ENCODE measurements at places on chromosomes 5 and 9.
A peak's percentile ranks its signal among the peaks of the same experiment; 100 is the strongest.

DNA sequence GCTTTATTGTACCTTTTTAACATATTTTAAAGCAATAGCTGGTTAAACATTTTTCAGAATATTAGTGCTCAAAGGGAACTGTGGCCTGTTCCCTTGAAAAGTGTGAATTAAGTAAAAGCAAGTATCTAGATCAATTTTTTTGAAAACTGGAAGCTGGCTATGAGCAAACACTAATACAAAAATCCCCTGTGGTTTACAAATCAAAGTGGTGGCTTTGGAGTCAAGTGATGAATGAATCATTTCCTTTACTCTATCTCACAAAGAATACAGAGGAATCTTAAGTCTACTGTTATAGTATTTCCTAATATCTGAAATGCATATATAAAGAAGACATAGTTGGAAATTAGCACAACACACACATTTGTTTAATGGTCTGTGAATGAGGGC is 212.4 kb upstream of the C9orf72 start:
- DNase-seq: peak; percentile 7

GRCh38 chr5:26482810-26483375 is 555.5 kb downstream of the CDH9 start:
- no peak for DNase-seq

- DNase-seq: no peak
Measured at GRCh38 chr5:98599016-98599415, 174.4 kb upstream of the RGMB start.

DNA sequence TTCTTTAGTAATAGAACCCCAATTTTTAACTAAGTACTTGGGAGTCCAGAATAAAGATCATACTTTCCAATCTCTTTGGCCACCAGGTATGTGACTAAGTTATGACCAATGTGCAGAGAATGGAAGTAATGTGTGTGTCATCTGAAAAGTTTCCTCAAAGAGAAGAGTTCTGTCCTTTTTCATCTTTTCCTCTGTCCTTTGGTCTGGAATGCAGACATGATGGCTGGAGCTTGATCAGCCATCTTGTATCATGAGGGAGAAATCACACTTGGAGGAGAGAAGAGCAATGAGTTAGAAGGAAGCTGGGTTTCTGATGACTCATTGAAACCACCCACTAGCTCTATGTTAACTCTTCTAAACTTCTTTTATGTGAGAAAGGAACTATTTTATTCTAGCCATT is 5.5 kb upstream of the CPEB4 start:
- DNase-seq: no peak

DNA sequence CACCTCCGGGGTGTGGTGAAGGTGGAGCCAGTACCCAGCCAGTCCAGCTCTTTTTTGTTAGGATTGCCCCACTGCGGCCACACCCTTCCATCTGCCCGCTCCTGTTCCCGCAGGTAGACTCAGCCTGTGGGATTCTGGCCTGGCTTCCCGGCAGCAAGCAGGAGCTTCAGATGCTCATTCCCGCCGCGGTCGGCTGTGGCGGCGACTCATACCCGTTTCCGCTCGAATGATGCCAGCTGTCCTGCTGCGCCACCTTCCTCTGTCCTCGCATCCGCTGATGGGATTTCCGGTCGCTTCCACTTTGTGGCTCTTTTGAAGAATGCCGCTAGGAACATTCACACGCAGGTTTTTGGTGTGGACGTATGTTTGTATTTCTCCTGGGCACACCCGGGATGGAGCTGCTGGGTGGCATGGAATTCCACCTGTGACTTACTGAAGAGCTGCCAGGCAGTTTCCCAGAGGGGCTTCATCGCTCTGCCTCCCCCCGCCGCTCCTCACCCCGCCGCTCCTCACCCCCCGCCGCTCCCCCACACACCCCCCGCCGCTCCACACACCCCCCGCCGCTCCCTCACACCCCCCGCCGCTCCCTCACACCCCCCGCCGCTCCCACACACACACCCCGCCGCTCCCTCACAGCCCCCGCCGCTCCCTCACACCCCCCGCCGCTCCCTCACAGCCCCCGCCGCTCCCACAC is 60.3 kb downstream of the TENT4A start:
- no peak for DNase-seq

DNA sequence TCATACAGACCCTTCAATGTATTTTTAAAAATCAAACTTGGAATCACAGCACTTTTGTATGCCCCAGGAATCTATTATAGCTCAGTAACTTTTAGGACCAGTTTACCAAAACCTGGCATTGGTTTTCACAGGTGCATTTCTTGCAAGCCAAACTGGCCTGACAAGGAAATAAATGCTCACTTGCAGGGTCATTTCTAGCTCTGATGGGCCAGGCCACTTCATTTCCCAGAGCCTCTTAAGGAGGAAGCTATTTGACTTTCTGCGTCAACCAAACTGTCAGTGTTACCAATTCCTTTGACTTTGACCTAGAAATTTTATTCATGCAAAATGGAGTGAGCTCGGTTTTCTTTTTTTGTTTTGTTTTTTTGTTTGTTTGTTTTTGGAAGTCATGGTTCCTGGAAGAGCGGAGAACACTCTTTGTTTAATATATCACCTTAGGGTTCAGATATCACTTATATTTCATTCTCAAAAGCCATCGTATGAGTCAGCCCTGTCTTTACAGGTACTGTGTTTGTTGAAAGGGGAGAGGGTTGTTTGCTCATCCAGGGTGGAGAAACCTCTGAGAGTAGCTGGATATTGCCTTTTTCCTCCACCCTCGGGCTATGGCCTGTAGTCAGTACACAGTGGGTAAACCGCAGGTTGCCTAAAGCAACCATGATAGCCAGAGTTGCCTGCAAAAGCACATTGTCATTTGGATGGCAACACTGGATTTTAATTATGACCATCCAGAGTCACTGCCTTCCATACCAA is 58.9 kb downstream of the GNA14 start:
- no peak for DNase-seq

DNA sequence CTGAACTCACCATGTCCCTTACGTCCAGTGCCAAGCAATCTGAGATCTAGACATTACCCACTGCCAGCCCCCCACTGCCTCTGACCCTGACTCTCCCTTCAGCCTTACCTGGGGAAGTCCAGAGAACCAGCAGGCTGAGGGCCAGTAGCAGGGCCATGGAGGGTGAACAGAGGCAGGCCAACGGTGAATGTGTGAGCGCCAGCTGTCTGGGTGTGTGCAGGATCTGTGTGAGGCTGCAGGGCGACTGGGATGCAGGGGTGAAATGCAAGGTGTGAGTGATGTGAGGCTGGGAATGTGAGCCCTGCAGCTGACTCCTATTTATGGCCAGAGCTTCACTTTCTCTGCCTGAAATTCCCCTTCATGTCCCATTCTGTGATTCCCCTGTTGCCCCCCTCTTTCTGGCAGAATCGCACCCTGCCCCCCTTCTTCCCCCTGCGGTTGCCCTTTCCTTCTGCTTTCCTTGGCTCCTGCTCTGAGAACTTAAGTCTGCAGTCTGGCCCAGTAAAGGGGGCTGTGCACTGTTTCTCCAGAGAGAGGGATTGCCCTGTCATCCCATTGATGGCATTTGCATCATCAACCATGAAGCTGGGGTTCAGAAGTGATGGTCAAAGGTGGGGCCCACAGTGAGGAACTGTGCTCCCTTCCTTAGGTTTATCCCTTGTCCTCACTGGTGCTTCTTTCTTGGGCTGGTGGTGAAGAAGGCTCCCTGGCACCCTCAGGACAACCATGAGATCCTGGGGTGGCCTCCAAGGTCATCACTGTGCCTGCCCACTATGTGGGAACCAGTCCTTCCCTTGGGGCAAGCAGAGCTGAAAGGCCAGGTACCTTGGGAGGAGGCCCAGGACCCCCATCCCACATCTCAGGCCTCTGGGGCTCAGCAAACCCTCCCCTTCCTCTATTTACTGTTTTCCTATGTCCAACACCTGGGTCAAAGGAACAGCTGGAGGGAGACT is at the start of gene CCL19:
Gene CCL19 (minus strand): TSS at position 294 of the 953 bp plus-strand sequence. CDS start 137 bp downstream, at position 157.
- no peak for DNase-seq

- no peak for DNase-seq
Measured at GRCh38 chr5:56148453-56148971, 84.6 kb downstream of the ANKRD55 start.

Measured in fibroblast of skin of left quadriceps (primary cell).